Mesenchymal stem cell (in vitro differentiated cells and primary cell): ENCODE measurements at places on chromosomes 3 and 15.

GRCh38 chr15:67433495-67434099 is 87.3 kb upstream of the C15orf61 start:
- DNase-seq = peak; percentile 62

DNA sequence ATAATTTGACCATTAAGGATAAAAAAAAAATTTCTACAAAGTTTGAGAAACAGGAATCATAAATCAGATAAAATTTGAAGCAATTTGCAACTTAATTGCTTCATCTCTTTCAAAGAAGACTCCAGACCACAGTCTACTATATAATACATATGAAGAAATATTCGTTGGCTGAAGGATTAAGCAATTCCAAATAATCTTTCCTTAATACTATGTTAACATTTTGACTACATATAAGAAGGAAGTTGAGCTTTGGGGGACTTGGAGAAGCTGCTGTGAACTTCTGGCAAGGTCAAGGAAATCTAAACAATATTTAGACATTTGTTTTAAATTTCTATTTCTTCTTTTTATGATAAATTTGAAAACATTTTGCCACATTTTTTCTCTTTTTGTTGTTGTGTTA is 13.5 kb upstream of the GABRR3 start:
- DNase-seq = no peak

- peak; percentile 52 for DNase-seq
Measured at GRCh38 chr3:45665101-45665572, 24.1 kb upstream of the SACM1L start.

DNA sequence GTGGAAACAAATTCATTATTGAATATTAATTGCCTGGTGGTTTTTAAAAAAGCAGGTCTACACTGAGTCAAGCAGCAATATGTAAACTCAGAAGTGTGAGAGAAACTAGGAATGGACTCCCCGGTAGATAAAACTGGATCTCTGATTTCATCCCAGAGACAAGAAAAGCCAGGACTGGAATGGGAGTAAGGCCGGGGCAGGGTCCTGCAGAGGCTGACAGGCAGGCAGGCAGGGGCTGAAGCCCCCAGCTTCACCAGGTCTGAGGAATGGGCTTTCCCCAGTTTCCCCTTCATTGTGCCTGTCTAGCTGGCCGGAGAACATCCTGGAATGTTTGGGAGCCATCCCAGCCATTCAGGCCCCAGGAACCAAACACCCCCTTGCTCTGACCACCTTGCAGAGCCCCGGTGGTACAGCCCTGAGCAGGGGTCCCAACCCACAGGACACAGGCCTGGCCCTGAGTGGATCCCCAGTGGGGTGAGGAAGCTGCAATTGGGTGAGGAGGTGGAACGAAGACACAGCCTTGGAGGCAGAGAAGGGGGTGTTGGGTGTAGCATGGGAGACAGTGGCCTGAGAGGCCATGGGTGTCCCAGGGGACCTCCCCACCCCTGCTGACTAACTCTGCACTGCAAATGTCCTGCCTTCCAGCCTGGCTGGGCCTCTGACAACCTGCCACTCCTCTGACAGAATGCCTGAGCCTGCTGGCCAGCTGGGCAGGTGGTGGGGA is 31.7 kb upstream of the XYLB start:
- DNase-seq = no peak

DNA sequence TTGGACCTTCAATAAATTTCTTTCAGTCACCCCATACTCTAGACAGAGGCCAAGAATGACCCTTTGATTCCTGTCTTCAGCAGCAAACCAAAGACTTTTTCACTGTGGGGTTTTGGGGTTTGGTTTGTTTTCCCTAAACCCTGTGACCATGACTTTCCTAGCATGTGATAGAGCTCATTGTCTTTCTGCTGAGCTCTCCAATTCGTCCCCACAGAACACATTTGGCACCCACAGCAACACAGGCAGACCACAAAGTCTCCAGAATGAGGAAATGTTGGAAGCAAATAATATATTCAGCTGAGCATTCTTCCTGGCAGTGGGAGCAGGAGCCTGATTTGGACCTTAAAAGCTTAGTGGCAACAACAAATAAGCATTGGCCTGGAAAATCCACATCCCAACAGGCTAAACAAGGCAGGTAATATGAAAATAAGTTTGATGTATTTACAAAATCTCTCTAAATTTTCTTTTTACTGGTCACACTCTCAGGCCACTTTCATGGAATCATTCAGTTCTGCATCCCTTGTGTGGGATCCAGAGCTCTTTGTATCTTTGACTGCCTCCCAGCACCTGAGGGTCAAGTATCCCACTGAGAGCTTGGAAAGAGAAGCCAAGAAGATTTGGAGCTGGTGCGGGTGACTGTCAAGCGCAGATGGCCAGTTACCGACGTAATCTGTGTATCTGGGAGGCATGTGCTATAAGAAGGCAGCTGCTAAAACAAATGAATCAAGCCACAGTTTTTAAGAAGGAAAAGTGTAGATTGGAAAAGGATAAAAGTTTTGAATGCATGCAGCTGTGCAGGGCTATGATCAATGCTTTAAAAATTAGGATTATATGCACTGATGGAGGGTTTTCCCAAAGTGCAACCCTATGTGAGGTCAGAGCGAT is 36.5 kb upstream of the CPB1 start:
- peak; percentile 21 for DNase-seq

GRCh38 chr3:103158183-103158582 is 723.4 kb downstream of the ZPLD1 start:
- DNase-seq = no peak

GRCh38 chr15:42143356-42143755 is 13.1 kb downstream of the PLA2G4F start:
- no peak for DNase-seq

DNA sequence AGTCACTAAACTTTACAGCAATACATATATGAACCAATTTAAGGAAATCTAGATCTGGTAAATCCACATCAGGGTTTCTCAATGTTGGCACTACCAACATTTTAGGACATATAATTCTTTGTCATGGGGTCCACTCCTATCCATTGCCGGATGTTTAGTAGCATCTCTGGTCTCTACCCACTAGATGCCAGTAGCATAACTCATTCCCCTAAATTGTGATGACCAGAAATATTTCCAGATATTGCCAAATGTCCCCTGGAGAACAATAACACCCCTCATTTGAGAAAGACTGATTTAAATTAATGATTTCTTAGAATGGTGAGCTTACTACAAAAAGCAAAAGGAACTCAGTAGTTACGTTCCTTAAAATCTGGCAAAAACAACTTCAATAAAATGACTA is 23.1 kb upstream of the ANKRD28 start:
- no peak for DNase-seq

DNA sequence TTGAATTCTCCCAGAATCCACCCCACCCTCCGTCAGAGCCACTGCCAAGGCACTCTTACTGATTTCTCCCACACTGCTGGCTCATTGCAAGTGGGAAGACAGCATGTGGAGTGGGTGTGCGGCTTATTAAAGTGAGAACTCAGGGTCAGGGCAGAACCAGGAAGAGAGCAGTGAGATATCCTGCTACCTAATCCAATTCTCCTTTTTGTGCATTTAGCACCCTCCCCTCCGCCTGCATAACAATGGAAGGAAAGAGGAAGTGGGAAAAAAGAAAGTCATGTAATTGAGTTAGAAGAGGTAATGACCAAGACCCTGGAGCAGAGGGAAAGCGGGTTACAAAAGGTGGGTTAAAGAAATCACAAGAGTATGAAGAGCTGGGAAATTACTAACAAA is 27.8 kb upstream of the PIK3CB start:
- DNase-seq = no peak
